Activated effector memory CD4-positive, alpha-beta T cell treated with Interleukin-2 at 50 U/mL for 16 hours (primary cell): ENCODE measurements at places on chromosomes 3 and 15.

GRCh38 chr15:74173380-74174218, at the start of gene ISLR:
Gene ISLR, plus strand, starts transcription at chr15:74173710. Its CDS starts 1,149 bp downstream, at chr15:74174859.
- no peak for DNase-seq

- no peak for DNase-seq
Observed at GRCh38 chr3:48966367-48966766, 23.7 kb upstream of the P4HTM start.

DNA sequence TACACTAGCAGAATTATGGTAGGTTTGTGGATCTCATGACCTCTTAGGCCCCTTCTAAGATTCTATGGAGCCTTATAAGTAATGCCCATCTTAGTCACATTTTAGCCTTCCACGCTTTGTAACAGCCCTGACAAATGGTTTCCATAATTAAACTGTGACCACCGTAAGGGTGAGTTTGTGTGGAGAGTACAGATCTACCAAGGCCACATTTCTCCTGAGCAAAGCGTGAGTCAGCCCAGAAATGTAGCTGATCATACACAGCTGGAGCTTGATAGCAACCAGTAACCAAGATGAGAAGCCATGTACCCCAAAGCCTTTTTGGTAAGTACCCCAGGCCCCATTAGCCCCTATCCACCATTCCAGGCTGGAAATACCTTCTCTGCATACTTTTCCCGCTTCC, 31.7 kb downstream of the CHAC1 start:
- no peak for DNase-seq

GRCh38 chr3:123258811-123259420, 57.2 kb downstream of the SEC22A start:
- DNase-seq, result no peak

GRCh38 chr15:48532946-48533345, 112.6 kb downstream of the FBN1 start:
- no peak for DNase-seq

- DNase-seq, result no peak
Observed at GRCh38 chr3:100629421-100630127, 20.2 kb downstream of the ADGRG7 start.

GRCh38 chr3:143814443-143814889, 33.8 kb downstream of the SLC9A9 start:
- DNase-seq, result no peak

- DNase-seq, result no peak
Observed at GRCh38 chr3:155321418-155321817, 27.9 kb upstream of the STRIT1 start.

DNA sequence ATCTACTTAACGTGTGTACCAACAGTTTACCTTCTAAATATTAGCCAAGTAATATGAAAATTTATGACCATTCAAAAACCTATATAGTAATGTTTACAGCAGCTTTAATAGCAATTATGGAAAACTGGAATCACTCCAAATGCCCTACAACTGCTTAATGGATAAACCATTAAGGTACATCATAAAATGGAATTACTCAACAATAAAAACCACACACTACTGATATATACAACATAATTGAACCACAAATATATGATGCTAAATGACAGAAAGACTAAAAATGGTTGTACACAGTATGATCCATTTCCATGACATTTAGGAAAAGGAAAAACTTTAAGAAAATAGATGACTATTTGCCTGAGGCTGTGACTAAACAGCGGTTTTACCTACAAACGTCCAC, 467.1 kb upstream of the EPHA6 start:
- no peak for DNase-seq

GRCh38 chr3:89058371-89058770, 49.0 kb upstream of the EPHA3 start:
- no peak for DNase-seq

GRCh38 chr3:9019259-9019961, 56.1 kb upstream of the RAD18 start:
- DNase-seq, result no peak

DNA sequence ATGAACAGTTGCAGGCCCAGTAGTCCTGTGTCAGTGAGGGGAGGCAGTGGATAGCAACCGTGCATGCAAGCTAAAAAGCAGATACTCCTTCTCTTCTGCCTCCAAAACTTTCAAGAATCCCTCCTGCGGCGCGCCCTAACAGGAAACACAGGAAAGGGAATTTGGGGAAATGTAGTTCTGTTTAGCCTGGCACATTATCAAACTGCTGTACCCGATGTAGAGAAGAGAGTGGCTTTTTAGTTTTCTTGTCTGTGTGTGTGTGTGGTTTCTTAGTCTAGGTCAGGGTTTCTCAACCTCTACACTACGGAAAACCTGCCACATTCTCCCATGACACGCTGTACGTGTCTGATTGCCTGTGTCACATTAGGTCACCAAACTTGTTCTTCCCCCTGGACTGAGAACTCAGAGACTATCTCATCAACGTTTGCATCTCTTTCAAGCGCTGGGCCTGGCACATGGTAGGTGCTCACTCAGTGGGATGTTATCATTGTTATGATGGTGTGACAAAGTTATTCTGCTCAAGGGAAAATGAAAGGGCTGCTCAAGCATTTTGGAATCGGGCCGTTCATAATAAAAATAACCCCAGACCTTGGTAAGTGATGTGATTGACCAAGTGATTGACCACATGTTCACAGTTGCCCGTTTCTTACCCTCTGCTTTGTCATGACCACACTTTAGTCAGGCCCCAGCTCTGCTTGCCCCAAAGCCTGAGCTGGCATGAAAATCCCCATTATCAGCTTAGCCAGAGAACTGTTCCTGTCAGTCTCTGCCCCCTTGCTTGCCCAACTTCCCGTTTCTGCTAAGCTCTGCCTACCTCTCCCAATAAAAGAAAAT, 33.2 kb downstream of the TM4SF4 start:
- DNase-seq, result no peak

DNA sequence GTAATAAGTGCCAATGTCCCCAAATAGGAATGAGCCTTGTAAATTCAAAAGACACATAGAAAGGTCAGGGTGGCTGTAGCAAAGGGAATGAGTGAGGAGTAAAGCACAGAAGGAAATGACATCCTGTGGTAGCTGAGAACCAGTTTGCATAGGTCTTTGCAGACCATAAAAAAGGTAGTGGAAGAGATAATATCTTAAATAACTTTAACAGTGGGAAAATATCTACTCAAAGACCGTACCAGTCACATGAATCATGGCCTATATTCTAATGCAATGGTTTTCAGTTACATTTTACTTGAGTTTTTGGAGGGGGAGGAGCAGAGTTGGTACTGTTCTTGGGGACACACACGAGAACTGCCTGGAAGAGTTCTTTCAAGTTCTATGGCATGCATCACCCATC, 297.3 kb upstream of the ADAMTS9 start:
- DNase-seq, result no peak

DNA sequence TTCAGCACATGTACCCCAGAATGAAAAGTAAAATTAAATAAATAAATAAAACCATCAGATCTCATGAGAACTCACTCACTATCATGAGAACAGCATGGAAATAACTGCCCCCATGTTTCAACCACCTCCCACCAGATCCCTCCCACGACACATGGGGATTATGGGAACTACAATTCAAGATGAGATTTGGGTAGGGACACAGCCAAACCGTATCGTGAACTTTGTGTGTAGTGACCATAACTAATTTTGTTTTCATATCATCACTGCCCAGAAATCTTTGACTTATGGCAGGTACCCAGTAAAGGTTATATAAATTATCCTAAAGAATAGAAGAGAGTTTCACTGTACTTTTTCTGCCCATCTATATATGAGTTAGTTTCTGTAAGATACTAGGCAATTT, 766.5 kb downstream of the ROBO1 start:
- DNase-seq, result no peak

- no peak for DNase-seq
Observed at GRCh38 chr3:189797103-189797750, 166.0 kb downstream of the TP63 start.

DNA sequence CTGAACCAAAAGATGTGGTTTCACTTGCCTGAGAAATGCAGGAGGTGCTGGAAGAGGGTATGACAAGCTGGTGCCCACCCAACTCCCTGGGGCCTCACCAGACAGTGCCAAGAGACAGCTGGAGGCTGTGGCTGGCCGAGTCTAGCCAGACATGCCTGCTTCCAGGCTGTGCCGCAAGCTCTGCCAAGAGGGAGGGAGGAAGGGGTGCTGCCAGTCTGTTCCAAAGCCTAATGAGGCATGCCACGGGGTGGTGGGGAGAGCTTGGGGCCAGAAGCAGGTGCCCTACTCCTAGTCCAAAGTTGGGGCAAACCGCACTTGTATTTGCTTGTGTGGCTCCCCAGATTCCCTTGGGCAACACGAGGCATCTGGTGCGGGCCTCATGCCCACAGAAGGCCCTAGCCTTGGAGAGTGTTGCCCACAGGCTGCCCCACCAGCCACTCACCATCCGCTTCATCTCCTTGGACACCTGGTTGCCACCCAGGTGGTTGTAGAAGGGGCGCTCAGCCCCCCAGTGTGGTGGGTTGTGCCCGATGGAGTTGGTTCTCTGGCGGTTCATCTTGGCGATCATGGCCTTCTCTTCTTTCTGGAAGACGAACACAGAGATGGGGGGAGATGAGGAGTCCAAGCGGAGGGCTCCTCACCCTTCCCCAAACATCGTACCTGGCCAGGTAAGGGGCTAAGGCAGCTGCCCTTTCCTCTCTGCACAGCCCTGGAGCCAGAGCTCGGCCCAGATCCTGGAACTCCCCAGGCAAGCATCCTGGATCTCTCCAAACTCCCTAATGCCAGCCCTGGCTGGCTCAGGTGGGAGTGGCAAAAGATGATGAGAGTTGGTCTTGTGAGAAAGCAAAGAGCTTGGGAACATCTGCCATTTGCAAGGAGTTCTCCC, 123.4 kb downstream of the SEC22A start:
- no peak for DNase-seq

- DNase-seq, result no peak
Observed at GRCh38 chr3:161559177-161559998, 62.8 kb downstream of the OTOL1 start.

DNA sequence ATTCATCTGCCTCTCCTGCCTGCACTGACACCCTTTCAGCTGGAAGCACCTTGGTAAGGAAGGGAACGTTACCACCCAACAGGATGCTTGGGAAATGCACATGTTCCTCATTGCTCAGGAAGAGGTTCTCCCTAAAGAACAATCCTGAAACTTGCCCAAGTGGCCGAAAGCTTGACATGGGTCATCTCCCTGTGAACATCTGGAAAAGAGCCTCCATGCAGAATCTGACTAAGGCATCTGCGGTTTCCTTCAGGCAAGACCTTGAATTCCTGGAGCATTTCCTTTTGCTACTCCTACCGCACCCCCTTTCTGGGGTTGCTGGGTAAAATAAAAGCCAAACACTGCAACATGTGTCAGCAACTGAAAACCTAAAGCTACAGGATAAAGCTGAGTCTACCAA, 68.7 kb upstream of the SNRK start:
- no peak for DNase-seq

- no peak for DNase-seq
Observed at GRCh38 chr3:76365275-76365674, 579.9 kb upstream of the ZNF717 start.

DNA sequence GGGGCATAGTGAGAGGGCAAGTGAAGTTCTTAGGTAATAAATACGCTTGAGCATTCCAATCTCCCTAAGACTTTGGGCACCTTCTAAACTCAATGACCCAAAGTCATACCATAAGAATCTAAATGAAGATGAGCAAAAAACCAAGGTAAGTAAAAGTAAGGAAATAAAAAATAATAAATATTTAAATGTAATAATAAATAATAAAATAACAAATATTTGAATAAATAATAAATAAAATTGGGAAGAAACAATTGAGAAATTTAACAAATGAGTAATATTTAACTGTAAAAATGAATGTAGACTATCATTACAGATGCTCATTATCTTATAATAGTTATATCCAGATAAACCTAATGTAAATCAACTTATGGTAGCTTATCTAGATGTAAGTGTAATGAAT, 391.7 kb downstream of the WDR72 start:
- DNase-seq, result no peak

- no peak for DNase-seq
Observed at GRCh38 chr15:64185146-64185911, 22.5 kb upstream of the PPIB start.

- no peak for DNase-seq
Observed at GRCh38 chr3:41369838-41370237, 170.5 kb downstream of the CTNNB1 start.

DNA sequence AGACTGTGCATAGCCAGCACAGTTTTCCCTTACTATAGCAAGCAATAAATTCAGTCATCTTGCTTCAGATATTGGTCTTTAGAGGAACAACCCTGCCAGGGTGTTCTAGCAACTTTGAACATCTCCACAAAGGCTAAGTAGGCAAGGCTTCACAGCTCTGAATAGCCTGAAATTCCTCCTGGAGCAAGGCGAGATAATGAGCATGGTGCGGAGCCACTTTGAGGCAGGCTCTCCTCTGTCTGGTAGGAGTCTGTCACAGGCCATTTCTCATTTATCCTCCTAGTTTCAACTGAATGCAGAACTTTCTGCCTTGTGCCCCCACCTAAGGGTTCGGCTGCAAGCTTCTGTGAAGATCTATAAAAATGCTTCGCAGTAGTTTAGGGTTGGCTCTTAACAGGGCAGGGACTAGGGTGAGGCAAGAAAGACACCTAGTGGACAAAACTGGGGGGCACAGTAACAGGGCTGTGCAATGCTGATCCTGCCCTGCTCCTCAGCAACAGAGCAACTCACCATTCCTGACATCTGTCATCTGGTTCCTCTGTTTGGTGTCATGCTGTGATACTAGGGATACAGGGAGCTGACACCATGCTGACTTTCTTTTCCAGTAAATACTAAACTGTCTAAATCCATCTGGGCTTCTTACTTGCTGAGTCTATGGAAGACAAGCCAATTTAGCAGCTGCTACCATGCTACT, 16.6 kb upstream of the EHHADH start:
- no peak for DNase-seq

DNA sequence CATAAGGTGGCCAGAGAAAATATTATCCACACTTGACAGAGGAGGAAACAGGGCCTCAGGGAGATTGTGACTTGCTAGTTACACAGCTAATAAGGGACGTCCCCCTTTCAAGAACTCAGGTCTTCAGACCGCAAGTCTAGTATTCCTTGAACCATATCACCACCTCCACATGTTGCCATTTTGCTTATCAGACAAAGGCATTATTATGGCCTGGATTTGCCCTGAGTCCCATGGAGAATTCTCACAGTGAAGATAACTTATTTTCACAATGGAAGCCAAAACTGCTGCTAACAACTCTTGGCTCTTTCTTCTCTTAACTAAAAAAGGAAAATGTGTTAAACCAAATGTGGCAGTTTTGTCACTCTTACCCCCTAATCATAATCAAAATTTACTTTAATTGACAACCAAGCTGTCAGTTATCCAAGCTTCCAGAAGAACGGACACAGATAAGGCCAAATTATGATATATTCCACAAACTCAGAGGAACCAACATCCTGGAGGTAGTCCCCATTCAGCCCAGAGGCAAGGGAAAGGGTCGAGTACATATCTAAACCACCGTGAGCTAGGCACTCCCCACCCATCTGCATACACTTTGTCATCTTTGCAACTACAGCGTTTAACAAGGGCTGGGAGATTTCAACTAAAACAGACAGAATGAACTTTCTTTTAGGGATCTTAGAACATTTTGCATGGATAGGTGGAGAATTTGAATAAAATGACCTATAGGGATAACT, 63.6 kb upstream of the THBS1 start:
- no peak for DNase-seq
